ENCODE measurements at places on chromosomes 3 and 15.
A peak's percentile ranks its signal among the peaks of the same experiment; 100 is the strongest.

DNA sequence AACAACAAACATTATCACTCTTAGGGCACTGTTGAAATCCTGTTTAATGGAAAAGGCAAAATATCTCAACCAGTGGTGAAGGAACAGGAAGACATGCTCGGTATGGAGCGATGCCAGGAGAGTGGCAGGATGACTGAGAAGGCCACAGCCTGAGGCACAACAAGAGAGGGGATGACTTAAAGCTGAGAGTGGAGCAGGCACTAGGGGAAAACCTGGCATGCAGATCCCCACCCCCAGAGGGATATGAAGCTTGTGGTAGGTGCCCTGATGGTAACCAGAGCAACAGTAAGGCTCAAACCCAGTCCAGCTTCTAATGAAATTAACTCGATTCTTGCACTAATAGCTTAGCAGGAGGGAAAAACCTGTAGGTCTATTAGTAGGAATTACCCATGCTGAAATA is 40.4 kb downstream of the LYSMD4 start:
- DNase-seq: no peak

DNA sequence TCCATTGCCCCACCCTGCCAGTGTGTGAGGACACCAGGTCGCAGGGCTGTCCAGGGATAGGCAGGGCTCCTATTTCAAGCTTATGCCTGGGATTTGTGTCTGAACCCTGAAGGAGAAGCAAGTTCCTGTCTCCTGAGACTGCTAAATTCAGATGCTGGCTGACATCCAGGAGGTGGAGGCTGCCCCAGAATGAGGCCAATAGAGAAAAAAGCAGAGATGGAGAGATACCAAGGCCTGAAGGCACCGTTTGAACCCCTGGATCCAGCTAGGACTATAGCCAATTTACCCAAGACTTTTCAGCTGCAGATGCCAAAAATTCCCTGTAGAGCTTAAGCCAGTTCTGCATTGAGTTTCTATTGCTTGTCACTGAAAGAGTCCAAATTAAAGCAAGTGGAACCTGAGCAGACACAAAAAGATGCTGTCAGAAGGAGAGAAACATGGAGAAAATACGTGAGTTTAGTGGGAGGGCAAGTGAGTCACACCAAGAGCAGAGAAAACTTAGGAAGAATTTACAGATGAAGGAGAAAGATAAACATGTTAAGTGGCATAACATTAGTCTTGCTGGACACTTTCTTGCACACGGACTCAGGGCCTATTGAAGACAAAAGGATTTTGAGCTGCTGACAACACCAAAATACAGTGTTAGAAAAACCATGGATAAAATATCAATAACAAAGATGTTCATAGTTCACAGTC is 148.6 kb downstream of the CNTN3 start:
- no peak for DNase-seq

DNA sequence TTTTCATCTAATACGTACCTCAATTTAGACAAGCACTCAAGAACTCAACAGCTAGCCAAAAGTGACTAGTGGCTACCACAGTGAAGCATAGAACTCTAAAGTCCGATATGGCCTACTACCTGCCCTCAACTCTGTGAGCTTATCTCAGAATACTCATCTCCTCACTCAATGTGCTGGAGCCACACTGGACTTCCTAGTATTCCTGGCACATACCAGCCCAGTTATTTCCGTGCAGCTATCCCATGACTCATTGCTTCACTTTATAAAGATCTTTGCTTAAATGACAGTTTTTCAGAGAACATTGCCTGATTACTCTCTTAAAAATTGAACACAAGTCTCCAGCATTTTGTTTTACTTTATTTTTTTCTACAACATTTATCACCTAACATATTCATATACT is 524.7 kb downstream of the PYDC2 start:
- DNase-seq: no peak

GRCh38 chr15:31439328-31439727 is 112.7 kb downstream of the KLF13 start:
- DNase-seq: peak; percentile 75

- peak; percentile 15 for DNase-seq
Measured at GRCh38 chr3:169846458-169847193, 23.1 kb downstream of the LRRC31 start.

DNA sequence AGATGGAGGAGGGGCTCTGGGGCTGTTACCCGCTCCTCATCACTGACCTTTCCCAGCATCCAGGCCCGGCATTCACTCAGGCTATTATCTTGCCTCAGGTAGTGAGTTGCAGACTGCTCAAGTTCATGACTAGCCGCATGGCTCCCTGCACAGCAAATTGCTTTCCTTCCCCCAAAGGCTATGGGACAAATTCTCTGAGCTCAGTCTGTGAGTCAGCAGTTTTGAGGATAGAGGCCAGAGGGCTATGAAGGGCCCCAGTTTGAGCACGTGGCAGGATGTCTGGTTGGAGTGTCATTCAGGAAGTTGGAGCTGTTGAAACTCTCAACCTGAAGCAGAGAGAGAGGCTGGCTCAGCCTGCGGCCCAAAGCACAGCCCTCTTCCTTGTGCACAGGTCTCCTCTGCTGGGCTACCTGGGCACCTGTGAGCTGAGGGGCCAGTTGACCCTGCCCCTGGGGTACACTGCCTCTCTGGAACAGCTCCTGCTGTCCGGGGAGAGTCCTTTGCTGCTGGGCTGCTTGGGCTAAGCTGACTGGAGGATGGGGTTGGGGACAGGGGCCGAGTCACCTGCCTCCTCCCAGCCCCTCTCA is 7.9 kb downstream of the FAH start:
- peak; percentile 68 for DNase-seq

- DNase-seq: no peak
Measured at GRCh38 chr15:64560998-64561397, 100.6 kb downstream of the ZNF609 start.

GRCh38 chr3:194955546-194955945 is 269.9 kb downstream of the FAM43A start:
- DNase-seq: no peak

GRCh38 chr15:80694611-80695098 is 455 bp upstream of the ABHD17C start:
- DNase-seq: peak; percentile 72

GRCh38 chr3:101027286-101027685 is 34.1 kb upstream of the ABI3BP start:
- DNase-seq: no peak

- DNase-seq: no peak
Measured at GRCh38 chr3:13348661-13349396, 71.3 kb downstream of the NUP210 start.

- no peak for DNase-seq
Measured at GRCh38 chr3:65500398-65501306, 538.1 kb downstream of the MAGI1 start.

GRCh38 chr3:54312156-54312899 is 190.0 kb downstream of the CACNA2D3 start:
- no peak for DNase-seq
